Sigmoid colon (tissue), 7 donors: ENCODE measurements at places on chromosomes 1 and 21. TPM values are rescaled to one million over a fixed set of nuclear protein-coding genes. Genes with fewer than 3 reads are reported as not detected.

GRCh38 chr1:204728045-204728444 is 42.5 kb upstream of the LRRN2 start:
- H3K4me1 ChIP-seq, result no peaks in the 10 kb centered on the region
- no peak overlapping the region for H3K27ac ChIP-seq
- DNase-seq, result no peak

GRCh38 chr1:91609551-91609950 is 108.9 kb downstream of the CDC7 start:
- H3K4me1 ChIP-seq, result peaks cover 4% of the 10 kb centered on the region
- H3K27ac ChIP-seq, result peak overlapping the region; percentile 64
- H3K36me3 ChIP-seq, result no peaks in the 10 kb centered on the region
- DNase-seq, result no peak
- no peak overlapping the region for H3K4me3 ChIP-seq

- H3K4me3 ChIP-seq, result peak overlapping the region; percentile 90
- peak overlapping the region; percentile 84 for H3K27ac ChIP-seq
- no peaks in the 10 kb centered on the region for H3K36me3 ChIP-seq
Observed at GRCh38 chr1:168137515-168137821, 738 bp upstream of the GPR161 start.

- no peaks in the 10 kb centered on the region for H3K4me1 ChIP-seq
- H3K27me3 ChIP-seq, result no peaks in the 10 kb centered on the region
- H3K4me3 ChIP-seq, result no peak overlapping the region
- DNase-seq, result no peak
Observed at GRCh38 chr1:59528900-59529299, 232.0 kb downstream of the FGGY start.

DNA sequence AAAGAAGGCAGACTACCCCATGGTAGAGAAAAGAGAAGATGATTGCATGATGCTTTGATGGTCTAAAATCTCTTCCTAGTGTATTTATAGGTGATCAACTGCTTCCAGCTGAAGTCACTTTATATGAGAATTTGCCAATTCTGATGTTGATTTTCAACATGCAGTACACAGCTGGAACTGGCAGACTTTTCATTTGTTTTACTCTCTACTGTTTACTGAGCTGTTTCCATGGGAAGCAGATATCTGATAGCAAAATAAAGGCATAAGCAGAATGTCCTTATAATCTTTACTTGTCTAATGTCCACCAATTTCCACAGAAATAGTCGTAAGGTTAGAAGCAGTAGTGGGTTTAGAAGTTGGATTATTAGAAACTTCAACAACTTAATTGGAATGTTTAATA is 74.9 kb downstream of the SYDE2 start:
- no peak for DNase-seq
- H3K27ac ChIP-seq, result no peak overlapping the region
- H3K4me1 ChIP-seq, result no peaks in the 10 kb centered on the region
- no peaks in the 10 kb centered on the region for H3K27me3 ChIP-seq
- no peak overlapping the region for H3K4me3 ChIP-seq

DNA sequence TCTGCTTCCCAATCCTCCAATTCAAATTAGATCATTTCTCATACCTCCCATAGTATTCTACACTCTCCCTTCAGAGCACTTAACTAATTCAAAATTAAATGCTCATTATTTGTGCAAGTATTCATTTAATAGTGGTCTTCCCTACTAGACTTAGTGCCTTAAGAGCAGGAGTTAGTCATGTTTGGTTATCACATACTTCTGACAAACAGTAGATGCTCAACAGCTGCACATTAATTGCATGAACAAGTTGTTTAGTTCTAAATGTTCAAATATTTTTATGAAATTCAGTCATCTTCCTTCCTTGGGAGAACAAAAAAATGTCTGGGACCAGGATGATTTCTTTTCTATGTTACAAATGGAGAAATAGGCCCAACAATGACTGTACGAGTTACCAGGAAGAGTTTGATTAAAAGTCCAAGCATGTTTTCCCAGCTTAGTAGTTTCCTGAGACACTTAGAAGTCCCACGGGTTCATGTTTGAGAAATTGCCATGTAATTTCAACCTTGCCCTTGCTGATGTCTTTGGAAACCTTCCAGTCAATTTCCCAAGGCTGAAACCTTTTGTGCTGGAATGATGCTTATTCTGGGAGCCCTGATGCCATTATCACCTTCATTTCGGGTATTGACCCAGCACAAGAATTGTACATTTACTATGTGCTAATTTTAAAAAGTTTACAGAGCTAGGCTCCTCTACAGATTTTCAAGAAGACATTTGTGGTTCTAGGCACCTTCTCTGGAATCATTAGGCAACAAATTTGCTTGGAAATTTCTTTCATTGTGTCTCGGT is 437.9 kb upstream of the PLXNA2 start:
- no peaks in the 10 kb centered on the region for H3K4me1 ChIP-seq
- no peak overlapping the region for H3K27ac ChIP-seq
- H3K27me3 ChIP-seq, result no peaks in the 10 kb centered on the region
- H3K36me3 ChIP-seq, result no peaks in the 10 kb centered on the region

DNA sequence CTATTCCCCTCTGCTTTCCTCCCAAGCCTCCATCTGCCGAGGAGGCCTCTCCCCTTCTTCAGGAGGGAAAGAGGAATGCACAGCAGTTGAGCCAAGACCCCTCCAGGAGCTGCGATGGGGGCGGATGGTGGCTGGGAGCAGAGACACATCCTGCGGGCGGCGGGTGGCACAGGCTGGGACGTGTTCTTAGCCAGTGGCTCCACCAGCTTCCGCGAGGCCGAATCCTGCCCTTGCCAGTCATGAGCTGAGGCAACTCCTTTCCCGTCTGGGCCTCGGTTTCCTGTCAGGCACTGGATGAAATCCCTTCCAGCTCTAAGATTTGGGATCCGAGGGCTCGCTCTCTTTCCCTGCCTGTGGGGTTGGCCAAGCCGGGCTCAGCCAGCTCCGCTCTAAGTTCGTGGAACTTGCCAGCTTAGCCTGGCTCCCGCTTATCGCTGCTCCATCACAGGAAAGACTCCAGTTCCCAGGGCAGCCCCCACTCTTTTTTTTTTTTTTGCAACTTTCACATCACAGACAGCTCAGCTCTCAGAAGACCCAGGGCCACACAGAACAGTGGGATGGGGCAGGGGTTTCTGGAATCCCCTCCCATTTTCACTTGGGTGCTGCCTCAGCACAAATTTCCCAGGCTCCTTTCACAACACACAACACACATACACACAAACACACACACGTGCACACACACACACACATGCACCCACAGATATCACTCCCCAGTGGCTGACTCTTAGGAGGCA is 506 bp downstream of the MYOM3 start:
- H3K4me3 ChIP-seq, result no peak overlapping the region
- no peaks in the 10 kb centered on the region for H3K36me3 ChIP-seq
- DNase-seq, result no peak
- peak overlapping the region; percentile 38 for H3K27ac ChIP-seq
- peaks cover 12% of the 10 kb centered on the region for H3K4me1 ChIP-seq
- H3K27me3 ChIP-seq, result no peaks in the 10 kb centered on the region

- H3K4me1 ChIP-seq, result peaks cover 19% of the 10 kb centered on the region
- H3K4me3 ChIP-seq, result no peak overlapping the region
- no peaks in the 10 kb centered on the region for H3K36me3 ChIP-seq
- no peak overlapping the region for H3K27ac ChIP-seq
- H3K27me3 ChIP-seq, result no peaks in the 10 kb centered on the region
Observed at GRCh38 chr1:207291723-207292122, 29.8 kb upstream of the CD55 start.

Gene RIPPLY3
- total RNA-seq, result not detected

Gene C1orf141
- total RNA-seq, result not detected

GRCh38 chr21:17454315-17455027 is 58.4 kb upstream of the CXADR start:
- no peaks in the 10 kb centered on the region for H3K4me1 ChIP-seq
- DNase-seq, result no peak
- H3K27me3 ChIP-seq, result no peaks in the 10 kb centered on the region
- no peak overlapping the region for H3K27ac ChIP-seq

Gene AKR7A3
- 1.3 TPM for total RNA-seq

DNA sequence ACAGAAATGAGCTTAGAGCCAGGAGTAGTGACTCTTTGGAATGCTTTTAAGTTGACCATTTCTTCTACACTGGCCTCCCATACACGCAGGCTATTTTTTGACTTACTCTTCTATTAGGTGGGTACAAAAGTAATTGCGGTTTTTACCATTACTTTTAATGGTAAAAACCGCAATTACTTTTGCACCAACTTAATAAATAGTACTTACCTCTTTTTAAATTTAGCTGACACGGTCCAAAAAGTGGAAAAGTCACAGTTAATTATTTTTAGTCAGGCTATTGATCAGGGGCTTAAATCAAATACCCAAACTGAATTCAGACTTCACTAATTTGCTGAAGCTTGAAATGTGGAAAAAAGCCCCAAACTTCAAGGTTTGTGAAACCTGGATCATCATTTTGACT is 138.7 kb downstream of the GRIK1 start:
- H3K27me3 ChIP-seq, result no peaks in the 10 kb centered on the region
- no peak overlapping the region for H3K4me3 ChIP-seq
- H3K36me3 ChIP-seq, result no peaks in the 10 kb centered on the region

- H3K27me3 ChIP-seq, result no peaks in the 10 kb centered on the region
- H3K4me3 ChIP-seq, result peak overlapping the region; percentile 23
- peak; percentile 94 for DNase-seq
- peak overlapping the region; percentile 89 for H3K27ac ChIP-seq
- peaks cover 44% of the 10 kb centered on the region for H3K4me1 ChIP-seq
Observed at GRCh38 chr1:109252893-109253802, 3.8 kb downstream of the CELSR2 start.

DNA sequence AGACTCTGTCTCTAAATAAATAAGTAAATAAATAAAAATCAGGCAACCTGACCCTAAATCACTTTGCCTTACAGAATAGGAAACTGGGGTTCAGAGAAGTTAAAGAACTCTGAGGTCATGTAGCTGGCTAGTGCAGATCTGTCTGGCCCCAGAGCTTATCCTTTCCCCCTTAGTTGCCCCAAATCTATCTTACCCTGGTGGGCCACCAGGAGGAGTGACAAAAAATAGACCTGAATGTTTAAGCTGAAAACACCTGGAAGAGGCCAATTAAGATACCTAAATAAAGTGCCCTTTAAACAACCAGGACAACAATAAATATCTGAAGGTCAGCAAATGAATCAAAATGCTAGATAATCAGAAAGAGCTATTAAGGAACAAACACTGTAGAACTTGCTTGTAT is 59.7 kb downstream of the TEX35 start:
- H3K36me3 ChIP-seq, result no peaks in the 10 kb centered on the region
- H3K4me1 ChIP-seq, result no peaks in the 10 kb centered on the region
- no peak overlapping the region for H3K4me3 ChIP-seq
- DNase-seq, result no peak
